ENCODE measurements at places on chromosomes 5 and 9.
A peak's percentile ranks its signal among the peaks of the same experiment; 100 is the strongest.

- peak; percentile 31 for DNase-seq
Observed at GRCh38 chr5:116303810-116304209, 219.0 kb downstream of the COMMD10 start.

- no peak for DNase-seq
Observed at GRCh38 chr5:82942083-82942881, 134.9 kb downstream of the TMEM167A start.

GRCh38 chr5:54215233-54215736, 95.1 kb downstream of the ARL15 start:
- no peak for DNase-seq

DNA sequence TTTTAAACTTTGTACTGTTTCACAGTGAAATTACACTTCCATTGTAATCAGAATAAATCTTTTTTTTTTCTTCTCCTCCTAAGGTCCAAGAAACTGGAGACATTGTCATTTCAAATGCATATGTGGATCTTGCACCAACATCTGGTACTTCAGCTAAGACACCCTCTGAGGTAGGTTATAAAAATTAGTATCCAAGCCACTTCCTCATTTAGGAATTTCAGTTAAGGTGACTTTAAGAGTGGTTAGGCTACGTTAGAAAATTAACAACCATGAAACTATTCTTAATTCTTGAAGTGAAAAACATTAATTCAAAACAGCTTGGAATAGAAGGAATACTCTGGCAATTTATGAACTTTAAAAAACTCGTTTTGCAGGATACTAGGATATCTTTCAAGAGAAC, 77.5 kb downstream of the HSD17B4 start:
- DNase-seq, result no peak

DNA sequence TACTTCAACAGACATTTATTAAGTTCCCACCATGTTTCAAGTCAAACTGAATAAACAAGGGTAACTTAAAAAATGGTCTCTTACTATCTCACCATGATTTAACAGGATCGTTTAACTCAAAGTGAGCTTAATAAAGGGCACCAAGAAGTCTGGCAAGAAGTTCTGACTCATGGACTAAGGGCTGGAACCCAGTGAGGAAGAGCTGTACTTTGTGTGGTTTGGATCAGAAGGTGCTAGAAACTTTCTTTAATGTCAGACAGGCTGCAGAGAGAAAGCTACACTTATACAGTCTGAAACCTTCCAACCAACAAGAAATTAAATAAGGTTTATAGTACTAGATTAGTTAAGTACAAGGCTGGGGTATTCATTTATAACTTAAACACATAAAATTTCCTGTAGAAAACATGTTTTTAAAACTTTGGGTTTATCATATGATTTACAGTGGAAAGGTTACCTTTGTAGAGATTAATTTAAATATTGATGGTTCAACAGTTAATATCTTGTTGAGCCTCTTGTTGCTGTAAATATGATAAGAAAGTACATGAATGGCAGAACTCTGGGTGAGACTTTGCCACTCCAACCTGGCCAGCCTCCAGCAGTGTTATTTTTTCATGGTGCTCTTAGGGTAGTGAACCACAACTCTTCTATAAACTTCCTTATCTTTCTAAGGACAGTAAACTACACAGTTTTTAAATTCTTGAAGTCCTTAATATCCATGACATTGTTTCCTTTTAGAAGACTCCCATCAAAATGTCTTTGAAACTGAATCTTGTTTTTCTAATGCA, 162.8 kb downstream of the MAN2A1 start:
- DNase-seq, result no peak

GRCh38 chr5:37840053-37841034, 503 bp upstream of the GDNF start:
- DNase-seq, result no peak

- DNase-seq, result no peak
Observed at GRCh38 chr5:138033907-138034306, 1.0 kb upstream of the FAM13B start.

- no peak for DNase-seq
Observed at GRCh38 chr9:28407351-28407750, 834.1 kb upstream of the C9orf72 start.

DNA sequence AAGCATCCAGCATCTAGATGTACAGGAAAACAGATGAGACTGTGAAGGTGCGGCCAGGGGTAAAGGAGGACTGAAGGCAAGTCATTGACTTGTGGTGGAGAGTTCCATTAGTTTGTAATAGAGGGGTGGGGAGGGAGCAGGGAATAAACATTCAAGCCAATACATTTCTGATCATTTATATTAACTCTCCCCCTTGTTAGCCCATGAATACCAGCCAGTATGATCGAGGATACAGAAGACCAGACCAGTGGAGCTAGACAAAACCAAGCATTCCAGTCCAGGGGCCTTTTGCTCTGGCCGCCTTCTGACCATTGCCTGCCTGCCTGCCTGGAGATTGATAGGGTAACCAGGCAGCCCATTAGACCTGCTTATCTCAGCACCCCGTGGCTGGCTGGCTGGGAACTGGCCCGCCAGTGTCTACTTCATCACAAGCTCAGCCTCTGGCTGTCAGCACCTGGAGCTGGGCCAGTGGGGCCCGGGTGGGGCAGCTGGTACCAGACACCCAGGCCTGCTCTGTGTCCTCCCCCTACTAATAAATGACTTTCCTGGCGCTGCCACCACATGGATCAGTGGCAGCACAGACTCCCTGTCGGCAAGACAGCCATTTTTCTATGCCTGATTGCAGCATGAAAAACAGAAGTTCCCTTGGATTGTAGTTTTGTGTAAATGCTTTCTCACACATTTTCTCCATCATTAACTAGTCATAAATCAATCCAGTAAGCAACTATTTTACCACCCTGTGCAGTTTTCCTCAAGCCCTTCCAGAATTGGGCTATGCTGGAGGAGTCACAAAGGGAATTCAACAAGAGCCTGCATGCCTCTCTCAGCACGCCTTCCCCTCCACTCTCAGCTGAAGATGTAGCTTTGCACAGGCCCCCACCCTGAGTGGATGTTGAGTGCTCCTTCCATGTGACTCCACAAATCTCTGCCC, 181.3 kb downstream of the SNCAIP start:
- peak; percentile 73 for DNase-seq

DNA sequence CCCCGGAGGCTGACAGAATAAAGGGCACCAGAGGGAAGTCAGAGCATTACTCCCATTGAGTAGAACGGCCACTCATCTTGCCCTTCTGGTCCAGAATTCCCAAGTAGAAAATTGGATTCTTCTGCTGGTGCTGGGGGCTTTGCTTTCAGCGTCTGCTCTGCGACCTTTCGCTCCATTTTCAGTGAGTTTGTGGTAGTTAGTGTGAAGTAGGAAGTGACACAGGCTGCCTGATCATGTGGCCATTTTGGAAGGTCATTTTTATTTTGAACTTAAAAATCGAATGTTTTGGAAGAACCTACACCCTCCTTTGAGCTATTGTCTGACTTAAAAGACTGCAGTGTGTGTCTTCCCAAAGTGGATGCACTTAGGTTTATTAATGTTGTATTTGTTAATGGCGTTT, 56.7 kb upstream of the FAM120AOS start:
- DNase-seq, result no peak

- no peak for DNase-seq
Observed at GRCh38 chr5:172788771-172789686, 18.0 kb upstream of the DUSP1 start.

GRCh38 chr5:87410931-87411330, 1.8 kb downstream of the CCNH start:
- no peak for DNase-seq

DNA sequence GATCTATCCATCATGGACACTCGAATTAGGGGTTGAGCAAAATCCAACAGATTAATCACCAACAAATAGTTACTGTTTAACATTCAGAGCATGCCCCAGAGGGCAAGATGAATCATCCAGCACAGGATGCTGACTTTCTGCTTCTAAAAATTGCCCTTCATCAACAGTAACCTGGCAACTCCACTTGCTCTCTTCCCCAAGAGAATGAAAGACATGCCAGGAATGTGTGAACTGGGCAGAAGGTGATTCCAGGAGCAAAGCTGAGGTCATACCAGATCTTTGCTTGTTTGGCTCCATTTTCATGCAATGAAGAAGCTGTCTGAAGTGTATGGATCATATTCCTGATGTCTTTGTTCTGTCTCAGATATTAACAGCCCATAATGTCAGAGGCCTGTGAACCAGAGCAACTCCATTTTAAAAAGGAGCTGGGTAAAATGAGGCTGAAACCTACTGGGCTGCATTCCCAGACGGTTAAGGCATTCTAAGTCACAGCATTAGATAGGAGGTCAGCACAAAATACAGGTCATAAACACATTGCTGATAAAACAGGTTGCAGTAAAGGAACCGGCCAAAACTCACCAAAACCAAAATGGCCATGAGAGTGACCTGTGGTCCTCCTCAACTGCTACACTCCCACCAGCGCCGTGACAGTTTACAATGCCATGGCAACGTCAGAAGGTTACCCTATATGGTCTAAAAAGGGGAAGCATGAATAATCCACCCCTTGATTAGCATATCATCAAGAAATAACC, 2.5 kb upstream of the ZNF367 start:
- DNase-seq, result no peak

DNA sequence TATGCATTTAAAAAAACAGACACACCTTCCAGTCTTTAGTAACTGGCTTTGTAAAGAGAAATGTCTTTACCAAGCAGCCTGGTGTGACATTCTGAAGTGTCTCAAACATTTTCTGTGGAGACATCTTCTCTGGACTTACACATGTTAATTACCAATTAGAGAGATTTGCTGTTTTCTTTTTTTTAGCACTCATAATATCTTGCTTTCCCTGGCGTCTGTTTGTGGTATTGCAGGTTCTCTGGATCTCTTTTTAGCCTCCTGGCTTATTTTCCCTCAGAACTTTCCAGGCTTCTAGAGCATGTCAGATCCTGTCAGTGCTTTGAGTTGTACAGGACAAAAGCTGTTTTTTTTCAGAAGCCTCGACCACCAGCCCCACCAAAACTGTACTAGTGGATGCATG, 92.5 kb downstream of the MSX2 start:
- DNase-seq, result no peak

DNA sequence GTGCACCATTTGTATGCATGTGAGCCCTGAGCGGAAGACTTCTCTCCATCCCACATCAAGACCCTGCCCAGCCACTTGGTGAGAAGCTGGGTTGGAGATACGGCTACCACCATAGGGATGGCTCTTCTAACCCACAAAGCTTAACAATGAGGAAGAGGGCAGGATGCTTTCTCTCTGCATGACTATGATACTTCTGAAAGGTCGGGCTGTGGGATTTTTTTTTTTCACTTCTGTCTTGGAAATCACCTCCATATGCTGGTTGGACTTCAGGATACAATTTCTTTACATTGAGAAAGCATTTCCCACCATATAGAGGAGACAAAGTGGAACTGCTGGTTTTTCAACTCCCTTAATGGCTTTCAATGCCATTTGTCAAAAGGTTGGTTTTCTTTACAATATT, 30.5 kb downstream of the ZNF366 start:
- DNase-seq, result no peak

DNA sequence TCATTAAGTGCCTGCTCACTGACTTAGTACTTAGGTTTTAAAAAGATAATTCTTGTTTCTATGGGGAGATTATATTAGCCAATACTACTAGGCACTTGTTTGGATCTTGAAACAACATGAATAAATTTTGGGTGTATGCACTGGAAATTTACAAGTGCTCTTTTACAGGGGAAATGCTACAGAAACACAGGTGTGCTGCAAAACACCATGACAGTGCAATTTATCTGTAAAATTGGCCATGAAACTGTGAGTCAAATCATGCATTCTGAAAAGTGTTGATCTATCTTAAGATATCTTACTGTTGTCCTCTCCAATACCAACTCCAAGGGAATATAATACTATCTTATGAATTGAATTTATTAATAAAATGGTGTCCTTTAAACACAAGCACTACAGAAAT, 12.1 kb upstream of the PCDHB1 start:
- DNase-seq, result no peak

GRCh38 chr9:106880863-106881262, 17.9 kb downstream of the ZNF462 start:
- no peak for DNase-seq

GRCh38 chr9:35484406-35484805, 5.5 kb upstream of the RUSC2 start:
- DNase-seq, result no peak

- no peak for DNase-seq
Observed at GRCh38 chr5:65818592-65818991, 96.6 kb downstream of the NLN start.

GRCh38 chr9:4774209-4774608, 18.5 kb upstream of the RCL1 start:
- no peak for DNase-seq

- DNase-seq, result peak; percentile 72
Observed at GRCh38 chr9:109574061-109574882, 76.2 kb upstream of the PTPN3 start.

DNA sequence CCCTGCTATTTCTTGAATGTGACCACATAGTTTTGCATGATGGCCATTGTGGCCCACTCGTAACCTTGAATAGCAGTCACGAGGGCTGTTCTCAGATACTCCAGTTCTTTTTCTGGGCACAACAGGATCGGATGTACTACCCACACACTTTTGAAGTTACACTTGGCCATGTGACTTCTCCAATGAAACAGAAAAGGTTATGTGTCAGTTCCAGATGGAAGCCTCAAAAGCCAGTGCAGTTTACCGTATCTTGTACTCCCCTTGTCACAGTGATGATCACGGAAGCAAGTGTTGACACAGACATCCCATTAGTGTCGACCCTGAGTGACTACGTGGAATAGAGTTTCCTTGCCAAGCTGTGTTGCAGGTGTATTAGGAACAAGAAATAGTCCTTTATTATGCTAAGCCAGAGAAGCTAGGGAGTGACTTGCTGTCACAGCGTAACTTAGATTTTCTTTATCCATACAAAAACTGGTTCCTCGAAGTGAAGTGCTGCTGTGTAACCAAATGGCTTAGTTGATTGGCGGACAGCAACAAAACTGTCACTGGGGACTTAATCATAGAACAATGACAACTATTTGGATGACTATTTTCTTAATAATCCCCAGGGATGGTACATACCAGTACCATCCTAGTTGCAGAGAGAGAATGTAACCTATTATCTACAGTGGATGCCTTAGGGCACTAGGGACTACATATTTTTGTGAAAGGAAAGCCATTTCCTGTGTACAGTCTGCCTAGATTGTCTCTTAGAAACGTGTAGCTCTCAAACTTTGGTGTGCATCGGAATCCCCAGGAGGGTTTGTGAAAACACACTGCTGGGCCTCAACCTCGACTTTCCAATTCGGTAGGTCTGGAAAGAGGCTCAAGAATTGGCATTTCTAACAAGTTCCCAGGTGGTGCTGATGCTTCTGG, 90.1 kb upstream of the DMRT1 start:
- DNase-seq, result no peak

DNA sequence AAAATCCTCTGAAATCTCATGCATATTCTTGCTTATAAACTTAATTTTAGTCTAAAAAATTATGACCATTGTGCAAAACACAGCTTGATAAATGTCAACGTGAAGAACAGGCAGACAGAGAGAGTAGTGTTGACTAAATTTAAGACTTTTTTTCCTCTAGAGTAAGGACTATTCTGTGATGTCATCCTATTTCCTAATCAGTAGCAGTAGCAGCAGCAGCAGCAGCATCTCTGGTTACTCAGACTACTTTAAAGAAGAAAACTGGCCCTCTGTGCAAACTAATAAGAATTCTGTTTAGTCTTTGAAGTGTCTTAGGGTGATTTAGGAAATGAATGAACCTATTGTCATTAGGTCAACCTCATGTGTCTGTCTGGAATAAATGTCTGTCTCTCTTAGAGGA, 403.0 kb downstream of the HINT1 start:
- no peak for DNase-seq
